Endodermal cell (in vitro differentiated cells): ENCODE measurements at places on chromosomes 7 and 10. TPM values are rescaled to one million over a fixed set of nuclear protein-coding genes. Genes with fewer than 3 reads are reported as not detected.

DNA sequence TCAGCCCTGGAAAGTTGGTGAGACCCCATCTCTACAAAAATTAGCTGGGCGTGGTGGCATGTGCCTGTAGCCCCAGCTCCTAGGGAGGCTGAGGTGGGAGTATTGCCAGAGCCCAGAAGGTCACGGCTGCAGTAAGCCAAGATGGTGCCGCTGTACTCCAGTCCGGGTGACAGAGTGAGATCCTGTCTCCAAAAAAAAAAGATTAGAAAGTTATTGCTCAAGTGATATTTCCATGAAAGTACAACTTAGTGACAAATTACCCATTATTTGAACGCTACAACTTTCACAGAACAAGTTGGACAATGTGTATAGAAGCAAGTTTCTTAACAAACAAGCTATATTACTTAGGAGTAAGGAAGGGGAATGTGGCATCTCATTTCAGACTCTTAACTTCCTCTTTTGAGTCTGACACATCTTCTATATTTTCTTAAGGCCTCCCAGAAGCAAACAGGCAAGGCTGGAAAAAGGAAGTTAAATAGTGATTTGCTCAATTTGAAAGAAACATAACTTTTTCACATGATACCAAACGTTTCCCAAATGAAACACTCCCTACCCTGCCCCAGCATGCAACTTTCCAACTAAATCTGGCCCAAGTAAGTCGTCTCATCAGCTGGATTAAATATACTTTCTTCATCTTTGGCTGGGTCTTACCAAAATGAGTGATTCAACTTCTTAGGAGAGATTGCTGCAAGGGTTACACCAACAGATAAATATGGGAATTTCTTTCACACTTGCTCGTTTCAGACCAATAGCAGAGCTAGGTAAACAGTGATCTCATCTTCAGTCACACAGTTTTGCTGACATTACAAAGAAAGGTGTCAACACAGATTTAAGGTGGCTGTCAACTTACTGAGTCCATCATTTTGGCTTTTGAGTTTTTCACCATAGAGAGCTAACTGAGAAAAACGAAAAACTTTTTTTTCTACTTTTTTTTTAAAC lies 66.3 kb upstream of the KLF6 start:
- no peak for DNase-seq

DNA sequence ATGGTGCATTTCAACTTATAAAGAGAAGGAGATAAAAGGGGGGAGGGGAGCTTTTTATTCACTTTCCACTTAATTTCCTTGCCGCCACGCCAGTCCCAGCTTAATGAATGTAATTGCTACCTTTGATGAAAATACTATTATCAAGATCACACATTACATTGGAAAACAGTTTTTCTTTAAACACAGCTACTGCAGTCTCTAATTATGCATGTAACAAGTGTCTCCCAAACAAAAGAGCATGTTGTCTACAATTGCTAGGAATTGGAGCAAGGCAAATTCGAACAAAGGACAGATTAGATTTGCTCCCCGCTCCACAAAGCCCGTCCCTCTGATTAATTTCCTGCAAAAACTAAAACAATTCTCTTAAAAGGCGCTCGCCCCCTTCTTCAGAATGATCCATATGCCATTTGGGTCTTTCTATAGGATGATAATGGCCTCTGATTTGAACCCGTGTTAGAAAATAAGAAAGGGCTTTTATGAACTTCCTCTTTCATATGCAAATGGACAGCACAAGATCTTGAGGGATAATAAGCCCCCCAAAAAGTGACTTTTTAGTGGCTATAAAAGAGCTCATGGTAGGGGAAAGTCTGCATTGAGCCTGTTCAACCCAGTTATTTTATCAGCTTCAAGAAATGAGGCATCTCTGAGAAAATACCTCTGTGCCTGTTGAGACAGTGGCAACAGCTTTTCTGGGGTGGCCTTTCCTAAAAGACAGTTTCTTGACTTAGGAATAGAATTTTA lies 60.6 kb downstream of the ACADSB start:
- DNase-seq = no peak

DNA sequence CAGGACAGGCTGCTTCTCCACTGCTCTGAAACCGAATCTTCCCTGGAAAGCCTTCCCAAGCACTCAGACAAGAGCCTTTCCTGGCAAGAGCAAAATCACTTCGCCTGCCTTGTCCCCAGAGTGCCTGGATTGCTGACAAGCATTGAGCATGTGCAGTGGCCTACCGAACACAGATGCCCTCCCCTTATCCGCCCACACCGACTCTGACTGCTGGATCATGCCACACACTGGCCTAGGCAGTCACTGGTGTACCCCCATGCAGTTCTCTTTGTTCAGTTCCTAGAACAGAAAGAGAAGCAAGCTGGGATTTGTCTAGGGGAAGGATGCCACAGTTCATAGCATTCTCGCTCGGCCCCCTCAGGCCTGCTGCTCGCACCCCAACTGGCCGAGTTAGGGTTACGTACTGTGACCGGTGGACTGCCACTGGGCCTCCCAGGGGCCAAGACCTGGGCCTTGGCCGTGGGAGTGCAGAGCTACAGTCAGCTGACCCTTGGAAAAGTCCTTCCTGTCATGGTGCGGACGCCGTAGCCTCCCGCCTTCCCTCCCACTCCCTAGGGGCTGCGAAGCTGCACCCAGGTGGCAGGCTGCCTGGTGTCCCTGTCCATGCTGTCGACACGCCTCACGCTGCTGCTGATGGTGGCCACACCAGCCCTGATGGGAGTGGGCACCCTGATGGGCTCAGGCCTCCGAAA lies 6.9 kb downstream of the ABCB8 start:
- DNase-seq = no peak

DNA sequence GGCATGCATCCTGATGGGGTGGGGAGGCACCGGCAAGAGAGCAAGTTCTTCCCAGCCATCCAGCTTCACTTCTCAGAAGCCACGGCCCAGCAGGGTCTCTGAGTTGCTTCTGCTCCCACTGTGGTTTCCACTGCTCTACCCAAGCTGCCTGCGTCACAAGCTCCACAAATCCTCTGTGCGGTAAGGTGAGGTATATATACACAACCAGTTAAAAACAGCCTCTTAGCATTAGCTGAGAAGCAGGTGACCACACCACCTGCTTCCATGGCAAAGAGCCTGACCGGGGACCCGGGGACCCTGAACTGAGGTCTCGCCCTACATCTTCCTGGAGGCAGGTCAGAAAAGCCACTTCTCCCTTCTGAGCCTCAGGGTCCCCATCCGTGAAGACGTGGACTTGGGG lies 46.9 kb upstream of the NPFFR1 start:
- no peak for DNase-seq

DNA sequence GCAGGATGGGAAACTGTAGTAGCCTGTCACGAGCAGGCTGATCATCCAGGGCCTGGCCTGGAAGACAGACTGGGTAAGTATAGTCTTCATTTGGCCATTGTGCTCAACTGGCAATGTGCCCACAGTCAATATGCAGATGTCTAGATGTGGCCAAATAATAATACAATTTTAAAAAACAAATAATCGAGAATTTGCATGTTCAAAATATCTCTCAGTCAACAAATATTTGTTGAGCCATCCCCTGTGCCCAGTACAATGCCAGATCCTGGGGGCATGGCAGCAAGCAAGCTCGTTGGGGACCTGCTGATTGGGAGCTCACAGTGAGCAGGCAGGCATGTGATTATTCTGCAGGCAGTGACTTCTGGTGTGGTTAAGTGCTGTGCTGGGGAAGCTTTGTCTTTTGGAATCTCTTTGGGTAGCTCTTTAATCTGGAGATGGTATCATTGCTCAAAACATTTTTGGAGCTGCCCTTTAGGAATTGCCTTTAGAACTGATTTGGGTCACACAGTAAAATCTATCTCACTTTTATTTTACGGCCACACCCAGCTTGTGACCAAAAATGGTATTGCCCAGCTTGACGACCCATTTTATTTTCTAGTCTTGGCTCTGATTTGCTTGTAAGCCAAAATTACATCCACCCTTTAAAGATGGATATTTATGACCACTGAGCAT lies 92.2 kb downstream of the PLCE1 start:
- no peak for DNase-seq

DNA sequence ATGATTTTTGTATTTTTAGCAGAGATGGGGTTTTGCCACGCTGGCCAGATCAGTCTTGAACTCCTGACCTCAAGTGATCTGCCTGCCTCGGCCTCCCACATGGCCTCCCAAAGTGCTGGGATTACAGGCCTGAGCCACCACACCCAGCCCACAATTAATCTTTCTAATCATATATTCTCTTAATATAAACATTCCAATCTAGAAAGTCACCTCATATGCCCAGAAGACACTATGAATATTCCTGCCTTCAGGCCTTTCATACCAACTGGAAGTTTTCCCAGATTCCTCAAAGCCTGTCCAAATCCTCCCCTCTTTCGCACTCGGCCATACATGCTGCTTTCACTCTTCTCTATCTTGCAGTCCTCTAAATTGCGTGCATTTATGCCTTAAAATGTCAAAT lies 32.6 kb downstream of the PDZD8 start:
- no peak for DNase-seq

DNA sequence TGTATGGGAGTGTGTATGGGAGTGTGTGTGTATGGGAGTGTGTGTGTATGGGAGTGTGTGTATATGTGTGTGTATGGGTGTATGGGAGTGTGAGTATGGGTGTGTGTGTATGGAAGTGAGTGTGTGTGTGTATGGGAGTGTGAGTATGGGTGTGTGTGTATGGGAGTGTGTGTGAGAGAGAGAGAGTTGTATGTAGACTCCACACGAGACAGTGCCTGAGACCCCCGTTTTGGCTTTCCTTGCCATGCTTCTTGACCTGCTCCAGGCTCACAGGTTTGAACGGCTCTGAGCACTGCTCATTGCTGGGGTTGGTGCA lies 49.7 kb downstream of the COL17A1 start:
- DNase-seq = no peak

DYDC2 gene
- 1.9 to 5.7 TPM (median 5.3 TPM) in 3 replicates for total RNA-seq

GBF1 gene
- total RNA-seq = 30.2 and 31.1 TPM in 2 replicates

EFCAB10 gene
- total RNA-seq = 0.82 to 1.5 TPM (median 0.89 TPM) in 3 replicates
